ENCODE measurements at places on chromosomes 11 and 22.

- DNase-seq = no peak
Observed at GRCh38 chr11:130146796-130147195, 12.8 kb upstream of the ST14 start.

- no peak for DNase-seq
Observed at GRCh38 chr11:90895850-90896249, 673.0 kb upstream of the CHORDC1 start.

DNA sequence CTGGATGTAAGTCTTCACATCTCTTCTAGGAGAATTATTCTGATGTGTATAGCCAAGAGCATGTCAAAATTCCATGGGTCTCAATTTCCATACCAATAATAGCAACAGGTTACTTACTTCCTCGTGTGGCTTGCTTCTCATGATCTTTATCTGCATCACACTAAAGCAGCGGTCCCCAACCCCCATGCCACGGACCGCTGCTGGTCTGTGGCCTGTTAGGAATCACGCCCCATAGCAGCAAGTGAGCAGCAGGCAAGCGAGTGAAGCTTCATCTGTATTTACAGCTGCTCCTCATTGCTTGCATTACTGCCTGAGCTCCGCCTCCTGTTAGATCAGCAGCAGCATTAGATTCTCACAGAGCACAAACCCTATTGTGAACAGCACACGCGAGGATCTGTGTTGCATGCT lies 28.9 kb upstream of the SLC25A1 start:
- DNase-seq = no peak

- peak; percentile 49 for DNase-seq
Observed at GRCh38 chr11:111454561-111455192, 57.5 kb downstream of the BTG4 start.

- no peak for DNase-seq
Observed at GRCh38 chr11:16816358-16817270, 78.2 kb downstream of the C11orf58 start.

DNA sequence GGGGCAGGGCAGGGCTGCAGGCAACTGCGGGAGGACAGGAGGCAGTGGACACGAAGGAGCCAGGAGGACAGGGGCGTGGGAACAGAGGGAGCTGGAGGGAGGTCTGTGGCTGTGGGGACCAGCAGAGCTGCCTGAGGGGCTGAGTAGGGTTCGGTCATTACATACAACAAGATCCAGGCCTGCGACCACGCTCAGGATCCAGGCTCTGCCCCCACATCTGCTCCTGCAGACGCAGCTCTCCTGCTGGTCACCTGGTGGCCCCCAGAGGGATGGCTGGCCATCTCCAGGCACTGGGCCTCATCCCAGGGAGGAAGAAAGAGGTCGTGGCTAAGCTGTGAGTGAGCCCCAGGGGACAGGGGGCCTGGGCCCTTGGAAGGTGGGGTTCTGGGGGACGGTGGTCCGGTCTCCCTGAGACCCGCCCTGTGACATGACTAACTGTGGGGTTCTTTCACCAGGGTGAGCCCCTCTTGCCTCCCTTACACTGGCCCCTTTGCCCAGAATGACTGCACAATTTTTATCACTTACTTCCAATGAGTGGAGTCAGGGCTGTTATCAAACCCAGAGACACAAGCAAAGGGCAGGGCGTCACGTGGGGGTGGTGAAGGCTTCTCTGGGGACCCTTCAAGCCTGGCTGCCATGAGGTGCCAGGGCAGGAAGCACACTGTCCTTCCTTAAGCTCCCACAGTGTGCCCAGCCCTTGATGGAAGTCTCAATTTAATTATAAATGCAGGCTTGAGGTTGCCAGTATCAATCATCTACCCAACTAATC lies 6.7 kb upstream of the APOBEC3A start:
- no peak for DNase-seq

- no peak for DNase-seq
Observed at GRCh38 chr11:3104961-3105790, 48.0 kb upstream of the CARS1 start.

DNA sequence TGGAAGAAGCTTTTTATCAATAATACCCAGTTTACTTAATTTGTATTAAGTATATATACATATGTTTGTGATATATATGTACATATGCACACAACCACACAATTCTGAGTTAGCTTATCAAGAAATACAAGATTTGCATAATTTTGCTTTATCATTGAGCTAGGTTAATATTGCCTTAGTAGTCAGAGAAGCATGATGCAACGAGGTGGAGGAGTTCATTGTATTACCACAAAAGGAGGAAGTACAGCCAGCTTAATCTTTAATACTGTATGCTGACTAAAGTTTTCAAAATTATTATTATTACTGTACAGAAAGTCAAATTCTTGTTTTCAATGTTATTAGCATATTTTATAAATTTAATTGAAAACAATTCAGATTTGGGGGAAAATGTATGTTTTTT lies 278.4 kb upstream of the PDGFD start:
- DNase-seq = no peak

DNA sequence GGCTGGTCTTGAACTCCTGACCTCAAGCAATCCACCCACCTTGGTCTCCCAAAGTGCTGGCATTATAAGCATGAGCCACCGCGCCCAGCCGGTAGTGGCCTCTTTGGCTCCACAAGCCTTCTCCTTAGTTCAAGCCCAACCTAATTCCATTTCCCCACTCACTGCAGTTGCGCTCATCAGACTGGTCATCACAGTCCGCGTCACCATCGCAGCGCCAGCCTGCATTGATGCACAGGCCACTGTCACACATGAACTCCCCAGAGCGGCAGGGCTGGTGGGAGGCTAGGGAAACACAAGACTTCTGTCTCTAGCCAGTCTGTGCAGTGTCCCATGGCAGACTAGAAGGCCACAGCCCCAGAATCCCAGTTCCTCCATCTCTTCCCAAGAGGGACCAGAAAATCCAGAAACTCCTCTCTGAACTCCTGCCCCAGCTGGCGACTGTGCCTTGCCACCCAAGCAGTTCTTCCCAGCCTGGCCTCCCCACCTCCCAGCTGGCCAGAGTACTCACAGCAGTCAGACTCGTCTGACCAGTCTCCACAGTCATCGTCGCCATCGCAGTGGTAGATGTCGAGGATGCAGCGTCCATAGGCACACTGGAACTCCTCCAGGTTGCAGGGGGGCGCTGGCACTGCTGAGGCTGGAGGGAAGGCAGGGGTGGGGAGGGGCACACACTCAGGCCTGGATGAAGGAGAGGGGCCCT lies 19.8 kb downstream of the LRP4 start:
- DNase-seq = peak; percentile 64

GRCh38 chr11:40286137-40286536 lies 1173.3 kb downstream of the LRRC4C start:
- no peak for DNase-seq

DNA sequence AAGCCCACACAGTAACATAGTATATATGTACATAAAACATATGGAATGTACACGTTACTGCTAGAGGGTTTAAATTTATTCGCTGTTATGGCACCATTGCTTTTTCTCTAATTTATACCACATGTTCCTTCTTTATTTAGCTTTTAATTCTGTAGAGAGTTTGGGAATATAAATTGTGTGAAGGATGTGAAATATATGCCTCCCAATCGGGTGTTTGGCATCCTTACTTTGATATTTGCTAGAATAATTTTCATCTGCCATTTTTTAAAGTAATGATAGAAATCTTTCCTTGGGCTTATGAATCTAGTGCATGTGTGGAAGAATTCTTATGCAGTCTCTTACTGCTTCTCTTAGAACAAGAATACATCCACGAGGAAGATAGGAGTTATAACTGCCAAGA lies 509.8 kb upstream of the RAG2 start:
- DNase-seq = no peak

GRCh38 chr11:82105331-82105998 lies 628.2 kb downstream of the FAM181B start:
- no peak for DNase-seq

DNA sequence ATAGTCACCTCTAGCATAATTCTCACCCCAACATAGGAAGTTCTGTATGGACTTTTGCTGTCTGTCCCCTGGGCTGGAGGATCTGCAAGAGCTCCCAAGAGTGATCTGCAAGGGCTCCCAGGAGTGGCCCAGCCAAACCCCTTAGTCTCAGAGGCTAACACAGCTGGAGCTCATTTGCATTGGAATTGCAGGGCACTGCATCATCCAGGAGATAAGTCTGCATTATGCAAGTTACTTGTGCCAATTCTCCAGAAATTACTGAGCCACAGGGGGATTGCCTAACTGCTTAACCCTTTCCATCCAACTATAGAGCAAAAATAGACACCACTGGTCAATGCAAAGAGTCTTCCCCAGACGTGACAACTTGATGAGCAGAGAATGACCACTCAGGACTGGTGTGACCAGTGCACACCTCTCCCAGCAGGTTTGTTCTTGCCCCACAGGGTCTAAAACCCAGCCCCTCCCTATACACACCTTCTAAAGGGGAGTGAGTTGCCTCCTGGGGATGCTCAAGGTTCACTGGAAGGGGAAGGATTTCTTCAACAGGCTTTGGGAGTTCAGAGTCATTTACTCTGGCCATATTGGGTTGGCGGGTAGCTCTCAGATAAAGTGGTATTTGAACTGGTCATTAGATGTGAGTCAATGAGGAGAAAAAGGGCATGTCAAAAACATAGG lies 38.4 kb downstream of the POU2AF3 start:
- no peak for DNase-seq

GRCh38 chr11:132878111-132878510 lies 654.2 kb downstream of the OPCML start:
- no peak for DNase-seq

DNA sequence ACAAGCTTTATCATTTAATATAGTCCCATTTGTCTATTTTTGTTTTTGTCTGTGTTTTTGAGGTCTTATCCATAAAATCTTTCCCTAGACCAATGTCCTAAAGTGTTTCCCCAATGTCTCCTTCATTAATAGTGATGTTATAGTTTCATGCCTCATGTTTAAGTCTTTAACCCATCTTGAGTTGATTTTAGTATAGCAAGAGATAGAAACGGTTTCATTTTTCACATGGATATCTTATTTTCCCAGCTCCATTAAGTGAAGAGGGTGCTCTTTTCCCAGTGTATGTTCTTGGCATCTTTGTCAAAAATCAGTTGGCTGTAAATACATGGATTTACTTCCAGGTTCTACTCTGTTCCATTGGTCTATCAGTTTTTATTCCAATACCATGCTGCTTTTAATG lies 58.2 kb downstream of the KCNQ1OT1 start:
- DNase-seq = no peak

DNA sequence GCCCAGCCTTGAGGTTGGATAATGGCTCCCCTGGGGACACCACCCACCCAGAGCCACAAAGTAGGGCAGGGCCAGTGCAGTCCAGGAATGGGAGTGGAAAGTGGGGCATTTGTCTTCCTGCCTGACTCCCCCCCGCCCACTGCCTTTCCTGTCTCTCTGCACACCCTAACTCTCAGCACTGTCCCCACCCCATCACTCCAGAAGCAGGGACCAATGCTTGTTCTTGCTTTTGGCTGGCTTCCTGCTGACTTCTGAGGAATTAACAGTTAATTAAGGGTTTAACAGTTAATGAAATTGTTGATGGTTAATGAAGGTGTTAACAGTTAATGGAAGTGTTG lies 4.7 kb downstream of the PITPNM1 start:
- DNase-seq = no peak

DNA sequence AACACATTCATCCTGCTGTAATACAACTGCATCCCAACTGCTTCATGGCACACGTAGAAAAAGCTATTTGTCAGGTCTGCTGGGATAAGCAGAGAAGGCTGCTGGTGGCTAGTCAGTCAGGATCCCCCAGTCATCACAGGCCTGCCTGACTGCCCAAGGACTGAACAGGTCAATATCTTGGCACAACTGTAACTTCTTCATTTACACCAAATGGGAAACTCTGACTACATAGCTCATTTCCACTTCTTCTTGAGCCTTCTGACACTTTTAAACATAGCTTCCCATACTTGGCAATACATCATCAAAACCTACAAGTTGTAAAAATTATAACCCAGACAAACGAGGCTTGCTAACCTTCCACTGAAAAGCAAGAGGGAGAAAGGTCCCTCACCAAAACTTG lies 2.8 kb downstream of the TMEM9B start:
- no peak for DNase-seq

DNA sequence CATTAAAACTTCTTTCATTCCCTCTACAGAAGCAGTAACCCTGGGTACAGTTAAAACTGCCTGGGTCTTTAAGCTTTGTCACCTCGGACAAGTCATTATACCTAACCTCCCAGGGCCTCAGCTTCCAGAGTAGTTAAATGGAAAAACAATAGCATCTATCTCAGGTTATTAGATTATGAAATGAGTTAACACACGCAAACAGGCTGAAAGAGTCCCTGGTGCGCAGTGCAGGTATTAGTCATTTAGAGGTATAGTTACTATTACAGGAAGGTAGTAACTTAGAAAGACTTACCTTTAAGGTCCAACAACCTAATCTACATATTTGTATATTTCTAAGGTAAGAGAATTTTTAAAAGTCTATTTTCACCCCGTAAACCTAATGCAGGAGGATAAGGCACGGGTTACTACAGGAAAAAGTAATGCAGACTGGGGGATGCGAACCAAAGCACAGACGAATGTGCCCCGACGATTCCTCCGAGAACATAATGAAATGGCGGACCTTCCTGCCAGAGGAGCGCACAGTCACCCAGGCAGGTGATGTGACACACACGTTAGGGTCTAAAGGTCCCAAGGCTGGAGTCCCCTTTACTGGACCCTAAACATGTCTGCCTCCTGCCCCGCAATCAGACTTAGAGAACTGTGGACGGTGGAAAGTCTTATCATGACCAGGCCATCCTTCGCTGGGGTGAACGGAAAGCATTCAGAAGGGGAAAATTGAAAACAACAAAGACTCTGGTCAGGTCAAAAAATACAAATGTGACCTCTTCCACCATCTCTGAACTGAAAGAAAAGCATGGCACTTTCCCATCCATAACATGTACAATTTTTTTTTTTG lies 1.3 kb downstream of the NAP1L4 start:
- DNase-seq = no peak

- no peak for DNase-seq
Observed at GRCh38 chr22:46583571-46583970, 36.6 kb upstream of the GRAMD4 start.

GRCh38 chr11:64102005-64102738 lies 63.7 kb downstream of the MACROD1 start:
- no peak for DNase-seq

DNA sequence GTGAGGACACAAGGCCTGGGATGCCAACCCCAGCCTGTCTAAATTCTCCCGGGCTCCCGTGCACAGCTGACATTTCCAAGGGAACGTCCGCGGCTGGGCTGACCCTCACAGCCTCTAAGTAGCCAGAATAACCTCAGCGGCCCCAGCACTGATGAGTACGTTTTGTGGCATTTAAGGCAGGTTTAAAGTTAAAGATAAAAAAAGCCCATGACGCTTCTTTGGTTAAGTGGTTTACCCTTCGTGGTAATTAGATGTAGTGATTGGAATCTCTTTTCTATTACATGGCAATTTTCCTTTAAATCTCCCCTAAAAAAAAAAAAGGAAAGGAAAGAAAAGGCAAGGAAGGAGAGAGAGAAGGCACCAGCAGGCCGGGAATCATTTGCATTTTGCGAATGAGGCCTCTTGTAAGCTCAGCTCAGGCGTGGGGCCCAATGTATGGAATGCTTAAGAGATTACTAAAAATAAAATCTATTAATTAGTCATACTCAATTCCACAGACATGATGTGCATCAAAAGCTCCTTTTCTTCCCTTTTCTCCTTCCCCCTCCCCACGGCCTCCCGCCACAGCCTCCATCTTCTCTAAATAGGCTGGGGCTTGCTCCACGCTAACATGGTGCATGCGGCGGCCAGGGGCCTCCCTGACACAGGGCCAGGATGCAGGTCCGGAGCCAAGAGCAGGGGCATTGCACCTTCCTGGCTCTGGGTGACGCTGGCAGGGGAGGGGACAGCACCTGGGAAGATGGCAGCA lies 44.1 kb downstream of the MACROD1 start:
- no peak for DNase-seq

GRCh38 chr11:107457558-107458271 lies at the start of gene CWF19L2:
Gene CWF19L2, minus strand, starts transcription at chr11:107457825. Its CDS starts 9 bp downstream, at chr11:107457816.
- peak; percentile 90 for DNase-seq

All from prostate gland (tissue), 2 donors.